ENCODE measurements at places on chromosomes 1 and 21.

GRCh38 chr1:198556971-198557370, 16.5 kb upstream of the ATP6V1G3 start:
- DNase-seq = peak; percentile 86

- no peak for DNase-seq
Observed at GRCh38 chr21:41321211-41321907, 4.8 kb downstream of the FAM3B start.

GRCh38 chr1:25621876-25622275, 5.3 kb downstream of the MAN1C1 start:
- no peak for DNase-seq

DNA sequence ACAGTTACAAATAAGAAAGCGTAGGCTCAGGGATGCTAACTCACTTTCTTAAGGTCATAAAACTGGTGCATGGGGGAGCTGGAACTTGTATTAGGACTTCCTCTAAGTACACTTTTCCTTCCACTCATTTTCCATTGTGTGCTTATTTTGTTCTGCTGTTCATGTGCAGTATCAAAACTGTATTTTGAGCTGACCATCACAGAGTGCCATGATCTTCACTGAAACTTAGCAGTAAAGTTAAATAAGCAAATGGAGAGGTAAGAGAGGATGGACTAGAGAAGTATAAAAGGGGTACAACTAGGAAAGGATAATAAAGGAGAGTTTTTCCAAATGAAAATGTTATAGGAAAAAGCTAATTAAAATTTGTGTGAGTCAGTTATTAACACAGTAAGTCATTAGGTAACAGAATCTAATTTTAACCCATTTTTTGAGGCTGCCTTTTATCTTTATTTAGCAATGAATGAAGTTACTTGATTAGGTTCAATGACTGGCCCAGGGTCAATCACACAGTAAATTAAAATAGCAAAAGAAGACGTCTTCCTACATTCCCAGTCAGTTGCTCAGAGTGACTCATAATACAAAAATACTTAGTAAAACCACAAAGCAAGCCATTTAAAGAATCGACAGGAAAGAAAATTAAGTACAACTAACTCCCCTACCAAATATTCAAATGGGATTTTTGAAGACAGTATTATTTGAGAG, 165.8 kb upstream of the C1orf105 start:
- DNase-seq = peak; percentile 6

- no peak for DNase-seq
Observed at GRCh38 chr21:41148798-41149197, 19.2 kb upstream of the BACE2 start.

- no peak for DNase-seq
Observed at GRCh38 chr1:160129046-160129445, 13.5 kb downstream of the ATP1A2 start.

DNA sequence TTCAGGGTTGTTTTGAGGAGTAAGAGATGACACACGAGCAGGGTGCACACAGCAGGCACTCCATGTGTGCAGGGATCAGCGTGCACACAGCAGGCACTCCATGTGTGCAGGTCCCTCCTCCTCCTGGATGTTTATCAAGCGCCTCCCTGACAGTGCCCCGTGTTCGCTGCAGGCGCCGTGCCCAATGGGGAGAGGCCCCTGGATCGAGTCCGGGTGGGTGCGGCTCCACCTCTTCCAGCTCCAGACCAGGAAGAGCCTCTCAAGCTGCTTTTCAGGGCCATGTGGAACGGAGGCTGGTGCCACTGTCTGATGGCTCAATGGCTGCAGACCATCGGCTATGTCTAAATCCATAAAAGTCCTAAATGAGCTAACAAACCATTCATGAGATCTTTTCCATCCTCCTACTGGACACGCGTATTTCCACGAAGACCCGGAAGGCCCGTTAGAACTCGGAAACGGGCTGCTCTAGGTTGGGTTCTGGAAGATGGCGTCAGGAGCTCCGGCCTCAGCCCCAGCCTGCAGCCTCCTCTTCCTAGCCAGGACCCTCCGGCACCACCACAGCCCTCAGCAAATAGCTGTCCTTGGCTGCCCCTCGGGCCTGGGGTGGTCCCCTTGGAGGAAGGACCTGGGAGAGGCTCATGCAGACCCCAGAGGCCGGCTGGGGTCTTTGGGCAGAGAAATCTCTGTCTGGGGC, 36.0 kb downstream of the RRP1 start:
- DNase-seq = no peak

All from KG1 (cell line).